ENCODE measurements at places on chromosomes 5 and 9.
A peak's percentile ranks its signal among the peaks of the same experiment; 100 is the strongest.

DNA sequence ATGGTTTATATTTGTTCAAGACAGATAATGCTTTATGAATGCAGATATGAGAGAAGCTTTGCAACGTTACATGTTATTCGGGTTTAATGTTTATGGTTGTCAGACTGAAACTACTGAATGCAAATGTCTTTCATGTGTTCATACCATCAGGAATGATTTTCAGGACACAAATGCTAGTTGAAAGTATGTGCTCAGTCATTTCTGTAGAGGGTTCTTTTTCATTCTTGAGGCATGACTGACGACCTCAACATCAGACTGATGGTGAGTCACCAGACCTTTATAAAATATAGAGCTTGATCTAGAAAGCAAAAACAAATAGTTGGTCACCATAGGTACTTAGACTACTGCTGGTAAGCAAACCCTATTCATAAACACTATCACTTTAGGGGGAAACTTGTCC lies 287.3 kb upstream of the NUDT12 start:
- DNase-seq = peak; percentile 96

DNA sequence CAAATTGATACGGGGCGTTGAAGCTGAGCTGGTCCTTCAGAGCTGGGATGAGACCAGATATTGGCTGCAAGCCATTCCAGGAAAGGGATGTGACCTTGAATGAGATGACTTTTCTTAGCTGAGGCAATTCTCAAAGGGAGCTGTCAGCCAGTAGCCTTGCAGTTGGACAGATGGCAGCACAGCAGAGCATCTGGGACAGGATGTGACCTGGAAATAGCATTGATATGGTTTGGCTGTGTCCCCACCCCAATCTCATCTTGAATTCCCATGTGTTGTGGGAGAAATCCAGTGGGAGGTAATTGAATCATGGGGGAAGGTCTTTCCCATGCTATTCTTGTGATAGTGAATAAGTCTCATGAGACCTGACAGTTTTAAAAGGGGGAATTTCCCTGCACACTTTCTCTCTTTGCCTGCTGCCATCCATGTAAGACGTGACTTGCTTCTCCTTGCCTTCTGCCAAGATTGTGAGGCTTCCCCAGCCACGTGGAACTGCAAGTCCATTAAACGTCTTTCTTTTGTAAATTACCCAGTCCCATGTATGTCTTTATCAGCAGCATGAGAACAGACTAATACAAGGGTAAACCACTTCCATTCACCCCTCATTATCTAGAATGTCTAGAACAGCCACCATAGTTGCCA lies 19.8 kb upstream of the MTX3 start:
- no peak for DNase-seq

DNA sequence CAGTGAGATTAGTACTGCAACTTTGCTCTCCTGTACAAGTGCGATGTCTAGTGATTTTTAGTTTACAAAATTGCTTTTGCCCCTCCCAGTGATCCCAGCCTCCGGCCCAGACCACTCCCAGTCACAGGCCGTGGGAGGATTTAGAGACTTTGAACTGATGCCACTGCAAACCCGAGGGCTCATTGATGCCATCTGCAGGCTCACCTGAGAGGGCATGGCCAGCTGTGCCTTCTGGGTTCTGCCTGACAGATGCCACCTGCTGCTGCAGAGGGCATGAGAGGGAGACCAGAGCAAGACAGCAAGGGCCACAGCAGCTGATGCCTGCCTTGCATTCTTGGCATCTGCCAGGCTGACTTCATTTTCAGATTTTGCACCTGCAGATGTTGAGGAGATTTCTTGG lies 593.8 kb downstream of the CDK5RAP2 start:
- DNase-seq = no peak

GRCh38 chr9:34590381-34591247 lies 1.1 kb upstream of the CNTFR start:
- DNase-seq = no peak

GRCh38 chr9:130139251-130139650 lies 33.0 kb upstream of the NCS1 start:
- no peak for DNase-seq

- DNase-seq = peak; percentile 96
Observed at GRCh38 chr5:6766604-6767093, 53.4 kb downstream of the TENT4A start.

- DNase-seq = no peak
Observed at GRCh38 chr9:27206041-27206440, 90.9 kb downstream of the EQTN start.

- DNase-seq = no peak
Observed at GRCh38 chr5:113806904-113807303, 293.4 kb downstream of the YTHDC2 start.

GRCh38 chr5:14178671-14179211 lies 35.6 kb downstream of the TRIO start:
- DNase-seq = peak; percentile 99

- peak; percentile 92 for DNase-seq
Observed at GRCh38 chr9:121972501-121972981, 120.6 kb downstream of the TTLL11 start.

DNA sequence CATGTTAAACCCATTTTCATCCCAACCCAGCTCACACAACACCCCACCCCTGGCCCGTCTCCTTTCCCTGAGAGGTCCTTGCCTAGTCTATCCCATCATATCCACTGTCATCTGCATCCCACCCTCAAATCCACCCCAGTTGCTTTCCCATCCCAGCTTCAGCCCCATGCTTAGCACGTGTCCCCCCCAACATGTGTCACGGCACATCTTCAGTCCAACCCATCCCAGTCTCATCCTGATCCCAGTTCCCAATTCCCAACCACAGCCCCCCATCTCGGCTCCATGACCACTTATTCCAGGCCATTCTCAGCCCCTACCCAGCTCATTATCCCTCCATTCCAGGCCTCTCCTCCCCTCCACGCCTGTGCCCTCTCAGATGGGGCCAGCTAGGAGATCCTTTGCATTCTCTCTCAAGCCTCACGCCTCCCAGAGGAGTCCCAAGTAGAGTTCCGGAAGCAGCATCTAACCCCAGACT lies 605 bp upstream of the DBN1 start:
- DNase-seq = no peak

DNA sequence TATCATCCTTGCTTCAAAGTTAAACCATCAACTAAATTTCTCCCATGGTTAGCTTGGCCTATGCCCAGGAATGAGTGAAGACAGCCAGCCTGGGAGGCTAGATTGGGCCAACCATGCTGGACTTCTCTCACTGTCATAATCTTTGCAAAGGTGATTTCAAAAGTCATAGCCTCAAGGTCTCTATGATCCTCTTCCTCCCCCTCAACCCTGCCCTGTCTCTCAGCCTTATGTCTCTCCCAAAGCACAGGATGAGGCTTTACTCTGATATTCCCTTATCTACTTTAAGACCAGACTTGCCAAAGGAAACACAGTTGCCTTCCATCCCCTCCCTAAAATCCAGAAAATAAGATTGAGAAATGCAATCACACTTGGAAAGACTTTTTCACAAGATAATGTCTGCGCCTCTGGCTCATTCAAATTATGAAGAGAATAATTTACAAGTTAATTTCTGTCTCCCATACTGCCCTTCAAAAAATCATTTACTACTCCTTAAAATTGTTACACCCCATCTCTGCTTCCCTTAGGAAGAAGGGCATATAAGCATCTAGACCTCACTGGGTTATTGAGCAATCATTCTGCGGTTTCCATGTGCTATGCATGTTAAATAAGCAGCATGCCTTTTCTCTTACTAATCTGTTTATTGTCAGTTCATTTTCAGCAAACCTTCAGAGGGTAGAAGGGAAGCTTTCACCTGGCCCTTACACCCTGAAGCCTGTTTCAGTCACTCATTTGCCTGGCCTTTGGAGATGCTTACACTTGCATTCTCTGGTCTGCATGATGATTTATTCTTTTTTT lies 113.8 kb upstream of the ANKRD55 start:
- peak; percentile 88 for DNase-seq

DNA sequence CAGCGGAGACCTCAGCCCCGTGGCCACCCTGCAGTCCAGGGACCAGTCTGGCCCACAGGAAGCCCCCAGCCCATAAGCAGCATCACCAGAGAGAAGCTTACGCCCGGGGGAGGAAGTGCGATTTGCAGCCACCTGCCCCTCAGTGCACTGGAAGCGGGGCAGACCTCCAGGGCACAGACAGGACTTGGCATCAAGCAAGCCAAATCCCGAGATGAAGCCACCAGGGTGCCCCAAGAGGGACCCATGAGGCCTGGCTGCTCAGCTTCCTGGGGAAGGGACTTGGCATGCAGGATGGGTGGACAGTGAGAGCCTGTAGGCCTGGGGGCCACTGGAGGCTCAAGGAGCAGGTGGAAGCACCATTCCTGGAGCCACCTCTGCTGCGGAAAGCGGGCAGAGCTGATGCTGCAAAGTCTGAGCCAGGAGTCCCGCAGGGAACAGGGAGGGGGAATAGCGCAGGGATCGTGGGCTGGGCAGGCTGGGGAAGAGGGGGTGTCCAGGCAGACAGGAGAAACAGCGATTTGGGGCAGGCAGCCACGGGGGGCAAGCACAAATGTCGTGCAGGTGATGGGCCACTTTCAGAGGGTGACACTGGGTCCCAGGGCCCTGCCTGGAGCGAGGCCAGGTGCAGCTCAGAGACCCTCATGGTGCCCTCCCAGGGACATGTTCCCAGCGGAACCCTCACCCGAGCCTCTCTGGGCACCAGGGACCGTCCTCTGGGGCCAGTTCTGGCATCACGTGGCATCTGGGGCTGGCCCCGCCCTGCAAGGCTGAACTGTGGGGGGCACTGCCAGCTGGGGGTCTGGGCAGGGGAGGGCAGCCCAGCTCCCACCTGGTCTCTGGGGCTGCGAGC lies 3.2 kb downstream of the LRRC26 start:
- DNase-seq = no peak

GRCh38 chr5:154189819-154190594 lies 526 bp upstream of the GALNT10 start:
- peak; percentile 72 for DNase-seq

DNA sequence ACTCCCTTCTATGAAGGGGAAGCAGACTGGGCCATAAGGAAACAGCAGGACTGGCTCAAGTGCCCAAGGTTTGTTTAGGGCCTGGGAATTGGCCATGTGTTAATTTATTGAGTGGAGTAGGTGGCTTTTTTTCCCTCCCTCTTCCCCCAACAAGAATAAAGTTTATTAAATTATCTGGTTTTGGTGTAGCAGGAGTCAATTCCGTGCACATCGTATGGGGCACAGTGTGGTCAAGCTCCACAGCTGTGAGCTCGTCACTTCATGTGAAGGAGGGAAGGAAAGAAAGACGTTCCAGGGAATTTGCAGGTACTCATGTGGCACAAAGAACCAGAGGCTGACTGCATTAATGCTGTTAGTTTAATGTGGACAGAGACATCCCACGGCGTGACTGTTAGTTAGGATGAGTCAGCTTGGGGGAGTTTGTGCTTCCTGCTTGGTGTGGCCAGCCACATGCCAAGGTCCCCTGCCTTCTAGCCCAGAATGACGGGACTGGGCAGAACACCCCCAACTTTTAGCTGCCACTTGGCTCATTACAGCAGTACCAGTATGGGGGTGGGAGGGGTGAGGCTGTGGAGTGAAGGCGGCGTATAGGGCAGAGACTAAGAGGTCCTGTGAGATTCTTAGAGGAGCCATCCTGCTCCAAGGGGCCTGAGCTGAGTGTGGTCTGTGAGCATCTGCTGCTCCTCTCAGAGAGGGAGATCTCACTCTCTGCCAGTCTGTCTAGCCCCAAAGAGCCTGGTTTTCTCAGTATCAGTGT lies 33.2 kb downstream of the CSF1R start:
- DNase-seq = peak; percentile 93

DNA sequence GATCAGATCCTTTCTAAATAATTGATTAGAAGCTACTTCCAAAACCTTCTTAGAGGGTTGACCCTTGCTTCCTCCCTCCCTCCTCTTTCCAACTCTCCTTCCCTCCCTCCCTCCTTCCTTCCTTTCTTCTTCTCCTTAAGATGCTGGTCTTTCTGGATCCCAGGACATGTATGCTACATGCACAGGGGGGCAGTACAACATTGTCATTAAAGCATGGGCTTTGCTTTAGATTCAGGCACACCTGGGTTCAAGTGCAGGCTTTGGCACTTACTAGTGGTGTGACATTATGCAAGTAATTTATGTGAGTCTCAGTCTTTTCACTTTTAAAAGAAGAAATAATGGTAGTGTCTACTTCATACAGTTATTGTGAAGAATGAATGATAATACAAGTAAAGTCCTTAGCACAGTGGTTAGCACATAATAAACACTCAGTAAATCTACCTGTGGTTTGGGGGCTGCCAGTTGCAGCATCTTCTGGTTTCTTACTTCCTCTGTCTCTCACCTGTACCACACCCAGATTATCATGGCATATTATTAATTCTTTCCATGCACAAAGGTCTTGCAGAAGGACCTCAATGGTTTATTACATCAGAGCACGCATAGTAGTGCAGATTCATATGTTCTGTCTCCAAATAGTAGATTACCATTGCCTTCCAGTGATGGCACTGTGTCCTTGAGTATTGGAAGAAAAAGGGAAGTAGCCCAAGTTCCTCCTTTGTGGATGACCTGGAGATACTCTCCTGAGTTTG lies 154.1 kb downstream of the ARHGAP26 start:
- no peak for DNase-seq

- no peak for DNase-seq
Observed at GRCh38 chr5:6078881-6079280, 299.5 kb downstream of the MED10 start.

DNA sequence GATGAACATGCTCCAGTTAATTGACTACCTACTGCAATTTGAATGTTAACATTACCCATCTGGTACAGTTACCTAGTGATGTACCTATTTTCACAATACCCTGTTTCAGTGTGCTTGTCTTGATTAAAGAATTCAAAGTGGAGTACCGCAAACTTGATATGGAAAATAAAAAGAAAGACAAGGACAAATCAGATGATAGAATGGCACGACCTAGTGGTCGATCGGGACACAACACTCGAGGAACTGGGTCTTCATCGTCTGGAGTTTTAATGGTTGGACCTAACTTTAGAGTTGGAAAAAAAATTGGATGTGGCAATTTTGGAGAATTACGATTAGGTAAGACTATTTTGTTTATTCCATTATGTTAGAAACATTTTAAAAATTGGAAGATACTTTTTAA lies 33.5 kb downstream of the CSNK1G3 start:
- peak; percentile 25 for DNase-seq

GRCh38 chr5:139271201-139272027 lies 22.1 kb upstream of the MATR3 start:
- DNase-seq = peak; percentile 86

DNA sequence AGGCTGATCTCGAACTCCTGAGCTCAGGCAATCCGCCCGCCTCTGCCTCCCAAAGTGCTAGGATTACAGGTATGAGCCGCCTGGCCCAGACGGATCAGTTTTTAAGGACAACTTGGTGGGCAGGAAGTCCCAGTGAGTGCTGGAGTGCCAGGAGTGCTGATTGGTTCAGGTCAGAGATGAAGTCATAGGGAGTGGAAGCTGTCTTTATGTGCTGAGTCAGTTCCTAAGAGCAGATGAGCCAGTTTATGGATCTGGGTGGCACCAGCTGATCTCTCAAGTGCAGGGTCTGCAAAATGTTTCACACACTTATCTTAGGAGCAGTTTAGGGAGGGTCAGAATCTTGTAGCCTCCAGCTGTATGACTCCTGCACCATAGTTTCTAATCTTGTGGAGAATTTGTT lies 292.1 kb upstream of the ELAVL2 start:
- peak; percentile 77 for DNase-seq

- no peak for DNase-seq
Observed at GRCh38 chr9:106922026-106922425, 59.1 kb downstream of the ZNF462 start.

- DNase-seq = no peak
Observed at GRCh38 chr9:136386018-136386417, 12.5 kb upstream of the CARD9 start.
